ENCODE measurements at places on chromosomes 7 and 10.
A peak's percentile ranks its signal among the peaks of the same experiment; 100 is the strongest.

DNA sequence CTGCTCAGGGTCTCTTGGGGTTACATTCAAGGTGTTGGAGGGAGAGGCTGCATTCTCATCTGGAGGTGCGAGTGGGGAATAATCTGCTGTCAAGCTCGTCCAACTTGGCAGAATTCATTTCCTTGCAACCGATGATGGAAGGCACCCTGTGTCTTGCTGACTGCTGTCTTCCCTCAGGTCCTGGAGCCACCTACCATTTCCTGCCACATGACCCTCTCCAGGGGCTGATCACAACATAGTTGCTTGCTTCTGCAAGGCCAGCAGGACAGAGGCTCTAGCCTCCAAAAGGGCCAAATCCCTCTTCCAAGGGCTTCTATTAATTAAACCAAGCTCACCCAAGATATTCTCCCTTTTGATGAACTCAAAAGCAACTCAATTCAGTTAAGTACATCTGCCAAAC, 14.2 kb upstream of the BRI3 start:
- DNase-seq = no peak

DNA sequence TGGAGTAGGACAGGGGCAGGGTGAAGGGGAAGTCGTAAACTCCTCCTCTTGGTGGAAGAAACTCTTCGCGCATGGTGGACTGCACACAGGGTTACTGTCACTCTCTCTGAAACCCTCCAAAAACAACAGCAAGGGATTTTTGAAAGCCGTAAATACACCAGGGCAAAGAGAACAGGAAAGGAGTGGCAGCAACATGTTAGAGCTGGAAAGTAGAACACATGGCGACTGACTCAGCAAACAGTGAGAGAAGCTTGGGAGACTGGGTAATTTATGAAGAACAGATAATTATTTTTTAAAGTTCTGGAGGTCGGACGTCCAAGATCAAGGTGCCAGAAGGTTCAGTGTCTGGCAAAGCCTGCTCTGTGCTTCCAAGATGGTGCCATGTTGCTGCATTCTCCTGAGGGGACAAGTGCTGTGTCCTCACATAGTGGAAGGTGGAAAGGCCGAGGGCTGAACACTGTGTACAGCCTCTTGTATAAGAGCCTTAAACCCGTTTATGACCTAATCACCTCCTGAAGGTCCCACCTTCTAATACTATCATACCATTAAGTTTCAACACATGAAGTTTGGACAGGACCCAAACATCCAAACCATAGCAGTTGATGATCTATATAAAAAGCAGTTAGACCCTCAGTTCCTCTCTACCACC, 22.5 kb upstream of the C10orf53 start:
- DNase-seq = no peak

GRCh38 chr10:27661514-27662286, 83.9 kb downstream of the MKX start:
- DNase-seq = no peak

- DNase-seq = no peak
Measured at GRCh38 chr10:86148117-86148516, 218.5 kb downstream of the GRID1 start.

DNA sequence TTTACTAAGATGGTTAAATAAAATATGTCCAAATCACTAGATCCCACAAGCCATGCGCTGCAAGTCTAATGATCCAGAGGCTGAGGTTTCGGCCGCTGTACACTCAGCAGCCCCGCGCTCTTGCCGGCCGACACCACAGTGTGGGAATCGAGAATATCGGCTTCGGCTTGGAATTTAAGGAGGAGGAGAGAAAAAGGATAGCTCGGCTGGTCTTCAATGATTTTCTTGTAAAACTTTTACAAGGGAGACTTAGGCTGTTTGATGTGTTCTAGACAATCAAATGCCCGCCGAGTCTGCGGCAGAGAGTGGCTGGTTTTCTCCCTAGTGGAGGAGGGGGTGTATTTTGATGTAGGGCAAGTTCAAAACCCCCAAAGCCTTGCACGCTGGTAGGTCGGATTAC, 118.2 kb upstream of the TCF7L2 start:
- DNase-seq = no peak

GRCh38 chr10:15795036-15795792, 65.1 kb downstream of the MINDY3 start:
- no peak for DNase-seq

DNA sequence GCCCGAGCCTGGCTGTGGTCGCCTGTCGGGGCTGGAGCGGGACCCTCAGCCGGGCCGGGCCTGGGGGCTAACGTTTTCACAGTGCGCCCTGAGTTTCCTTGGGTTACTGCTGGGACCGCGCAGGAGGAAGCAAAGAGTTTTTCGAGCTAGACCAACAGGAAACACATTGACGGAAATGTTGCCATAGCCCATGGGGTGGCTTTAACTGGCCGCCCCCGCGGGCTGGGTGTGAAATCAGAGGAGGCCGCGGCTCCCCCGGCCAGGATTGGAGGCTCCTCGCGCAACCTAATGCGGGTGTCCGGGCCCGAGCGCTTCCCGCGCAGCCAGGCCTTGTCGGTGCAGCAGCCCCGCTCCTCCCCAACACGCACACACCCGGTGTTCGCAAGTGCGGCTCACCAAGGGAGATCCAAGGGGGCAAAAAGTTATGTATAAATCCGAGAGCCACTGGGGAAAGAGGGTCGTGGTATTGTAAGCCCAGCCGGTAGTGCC, 1.9 kb downstream of the HHEX start:
- DNase-seq = peak; percentile 37

DNA sequence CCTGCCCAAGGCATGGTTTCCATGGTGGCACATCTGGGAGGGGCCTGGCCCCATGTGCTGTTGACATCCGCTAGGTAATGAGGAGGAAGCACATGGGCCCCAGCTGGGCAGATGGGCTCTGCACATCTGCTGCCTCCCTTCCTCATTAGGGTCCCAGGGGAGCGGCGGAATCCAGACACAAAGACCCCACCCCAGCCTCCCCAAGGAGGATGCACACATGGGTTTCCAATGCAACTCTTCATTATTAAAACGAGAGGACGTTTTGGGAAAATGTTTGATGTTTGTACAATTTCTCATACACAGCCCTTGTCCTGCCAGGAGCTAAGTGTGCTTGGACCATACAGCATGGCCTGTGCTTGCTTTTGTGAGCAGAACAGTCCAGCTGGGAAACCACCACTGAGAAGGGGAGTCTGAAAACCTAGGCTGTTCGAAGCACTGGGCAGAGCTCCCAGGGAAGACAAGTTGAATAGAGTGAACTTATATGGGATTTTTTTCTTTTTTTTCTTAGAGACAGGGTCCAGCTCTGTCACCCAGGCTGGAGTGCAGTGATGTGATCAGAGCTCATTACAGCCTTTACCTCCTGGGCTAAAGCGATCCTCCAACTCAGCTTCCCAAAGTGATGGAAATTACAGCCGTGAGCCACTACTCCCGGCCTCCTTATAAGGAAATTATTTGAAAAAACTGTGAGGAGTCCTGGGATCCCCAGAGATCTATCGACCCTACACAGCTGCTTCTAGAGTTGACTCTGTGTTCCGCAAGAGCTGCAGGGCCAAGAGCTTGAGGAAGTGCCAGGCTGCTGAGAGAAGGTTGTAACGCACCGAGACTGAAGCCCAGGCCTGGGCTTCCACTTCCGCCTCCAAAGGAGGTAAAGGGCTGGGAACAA, 23.4 kb downstream of the FAM107B start:
- DNase-seq = no peak

DNA sequence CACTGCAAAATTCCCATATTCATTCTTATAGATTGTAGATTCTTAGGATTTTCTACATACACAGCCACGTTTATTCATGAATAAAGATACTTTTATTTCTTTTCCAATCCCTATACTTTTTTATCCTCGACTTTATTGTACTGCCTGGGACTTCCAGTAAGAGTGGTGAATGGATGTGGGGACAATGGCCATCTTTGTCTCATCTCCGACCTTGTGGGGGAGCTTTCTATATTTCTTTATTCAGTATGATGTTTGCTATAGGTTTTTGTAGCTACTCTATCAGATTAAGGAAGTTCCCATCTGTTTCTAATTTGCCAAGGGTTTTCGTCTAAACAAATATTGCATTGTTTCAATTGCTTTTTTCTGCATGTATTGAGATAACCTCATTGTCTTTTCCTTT, 184.3 kb downstream of the FOXP2 start:
- DNase-seq = no peak

DNA sequence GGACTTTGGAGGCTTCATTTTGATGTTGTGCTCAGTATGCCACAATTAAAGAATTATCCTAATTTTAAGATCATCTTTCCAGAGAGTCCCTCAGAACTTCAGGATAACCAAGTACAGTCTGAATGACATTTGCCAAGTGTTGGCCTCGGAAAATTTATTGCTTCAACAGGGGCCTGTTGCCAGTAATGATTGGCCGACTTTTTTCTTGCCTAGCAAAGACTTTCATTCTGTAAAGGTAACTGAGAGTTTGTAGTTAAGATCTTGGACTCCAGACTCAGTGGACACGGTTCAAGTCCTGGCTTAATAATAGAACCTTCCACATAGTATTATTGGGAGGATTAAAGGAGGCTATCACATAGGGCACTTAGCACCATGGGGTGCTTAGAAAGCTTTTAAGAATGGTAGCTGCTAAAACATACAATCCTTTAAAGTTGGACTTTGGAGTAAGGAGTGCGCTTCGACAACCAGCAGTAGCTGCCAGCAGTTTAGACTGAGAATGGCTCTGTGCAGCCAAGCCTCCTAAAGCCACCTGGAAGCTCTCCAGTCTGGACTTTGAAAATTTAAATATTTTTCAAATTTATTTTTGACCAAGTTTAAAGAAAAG, 90.0 kb downstream of the PLCE1 start:
- DNase-seq = no peak

GRCh38 chr7:137172105-137172590, 171.4 kb downstream of the PTN start:
- DNase-seq = no peak

- no peak for DNase-seq
Measured at GRCh38 chr7:84231157-84231556, 36.6 kb upstream of the SEMA3A start.

DNA sequence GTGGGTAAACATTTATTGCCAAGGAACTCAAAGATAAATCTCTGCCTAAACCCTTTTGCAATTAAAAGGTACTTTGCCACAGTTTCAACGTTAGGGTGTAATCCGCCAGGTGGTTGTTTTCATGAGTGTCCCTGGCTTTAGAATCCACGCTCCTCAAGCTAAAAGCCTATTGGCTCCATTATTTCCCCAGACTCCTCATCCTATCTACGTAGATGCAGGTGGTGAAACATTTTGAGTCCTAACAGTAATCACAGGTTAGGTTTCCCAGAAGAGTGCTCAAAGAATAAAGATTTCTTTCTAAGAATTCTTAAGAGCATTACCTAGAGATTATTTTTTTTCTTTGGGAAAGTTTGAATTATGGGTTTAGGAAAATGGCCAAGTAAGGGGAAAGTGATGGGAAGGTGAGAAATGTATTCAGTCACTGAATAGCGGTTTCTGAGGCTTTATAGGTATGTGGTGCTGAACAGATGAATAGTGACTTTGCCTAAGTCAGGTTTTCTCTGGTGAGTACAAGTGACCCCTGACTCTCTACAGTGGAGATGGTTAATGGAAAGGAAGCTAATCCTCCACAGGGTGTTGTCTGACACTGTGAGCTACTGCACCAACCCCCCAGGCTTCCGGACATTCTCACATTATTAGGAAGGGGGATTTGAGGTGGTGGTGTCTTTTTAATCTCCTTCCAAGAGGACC, 60.2 kb downstream of the NRP1 start:
- no peak for DNase-seq

DNA sequence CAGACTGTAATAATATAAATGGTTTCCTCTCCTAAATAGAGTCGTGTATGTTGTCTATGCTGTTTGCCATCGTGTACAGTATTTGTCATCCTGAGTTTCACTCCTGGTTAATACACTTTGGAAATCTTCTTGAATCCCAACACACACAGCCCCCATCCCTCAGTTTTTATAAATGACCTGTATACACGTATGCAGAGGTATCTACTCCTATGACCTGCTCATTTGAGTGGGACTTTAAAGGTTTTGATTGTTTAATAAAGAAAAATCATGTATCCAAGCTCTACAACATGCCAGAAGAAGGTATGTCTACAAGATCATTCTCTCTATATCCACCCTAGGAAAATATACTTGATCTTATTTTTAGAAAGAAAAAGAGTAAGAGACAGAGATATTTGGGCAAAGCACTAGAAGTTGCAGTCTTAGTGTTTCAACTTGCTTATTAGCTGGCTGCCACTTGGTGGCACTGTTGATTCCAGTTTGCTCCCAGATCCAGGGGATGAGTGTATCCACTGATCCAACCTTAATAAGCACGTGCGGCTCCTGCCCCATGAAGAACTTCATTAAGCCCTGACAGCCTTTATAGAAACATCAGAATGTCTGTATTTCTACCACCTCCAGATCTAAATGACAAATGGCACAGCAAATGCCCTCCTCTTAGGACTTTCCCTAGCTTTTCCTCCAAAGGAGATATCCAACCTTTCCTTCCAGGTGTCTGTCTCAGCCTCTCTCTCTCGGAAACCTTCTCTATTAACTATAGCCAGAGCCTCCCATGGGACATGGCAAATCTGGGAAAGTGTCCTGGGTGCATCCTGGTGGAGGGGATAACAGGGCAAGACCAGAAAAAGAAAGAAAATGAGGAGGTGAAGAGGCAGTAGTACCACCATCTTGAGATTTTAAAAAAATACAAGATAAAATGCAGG, 181.6 kb upstream of the NEBL start:
- DNase-seq = peak; percentile 19

DNA sequence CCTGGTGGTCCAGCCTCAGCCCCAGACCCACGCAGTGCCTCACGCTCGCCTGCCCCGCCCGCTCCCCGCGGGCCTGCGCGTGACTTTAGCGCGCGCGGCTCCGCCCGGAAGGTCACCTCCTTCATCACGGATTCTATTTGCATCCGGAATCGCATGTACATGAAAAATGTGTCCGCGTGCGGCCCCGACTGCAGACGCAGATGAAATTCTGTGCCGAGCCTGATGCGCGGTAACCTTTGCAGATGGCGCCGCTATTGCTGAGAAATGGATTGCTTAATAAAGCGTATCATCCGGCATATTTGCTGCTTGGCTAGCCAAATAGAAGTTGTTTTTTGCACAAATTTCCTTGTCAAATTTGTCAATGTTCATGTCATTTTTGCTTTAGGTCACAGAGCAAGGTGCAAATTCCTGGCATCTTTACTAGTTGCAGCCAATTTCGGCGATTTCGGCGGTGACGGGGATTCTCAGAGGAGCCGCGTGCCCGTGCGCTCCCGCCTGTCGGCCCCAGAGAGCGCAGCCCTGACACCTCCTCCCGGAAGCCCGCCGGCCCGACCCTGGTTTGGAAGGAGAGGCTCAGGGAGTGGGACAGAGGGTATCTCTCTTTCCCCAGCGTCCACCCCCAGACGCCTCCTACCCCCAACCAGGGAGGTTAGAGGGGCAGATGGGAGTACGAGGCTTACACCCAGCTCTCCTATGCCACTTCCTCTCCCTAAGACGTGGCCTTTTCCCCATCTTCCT, 85.9 kb upstream of the PAX2 start:
- no peak for DNase-seq

GRCh38 chr10:100715445-100716385, 29.7 kb upstream of the PAX2 start:
- no peak for DNase-seq

GRCh38 chr10:27748601-27749000, 3.0 kb upstream of the MKX start:
- no peak for DNase-seq

- no peak for DNase-seq
Measured at GRCh38 chr10:102400076-102400475, 4.6 kb downstream of the NFKB2 start.

All from head of caudate nucleus (tissue), 42 donors.